Retinal pigment epithelial cell (primary cell): ENCODE measurements at places on chromosomes 5 and 9.
A peak's percentile ranks its signal among the peaks of the same experiment; 100 is the strongest.

DNA sequence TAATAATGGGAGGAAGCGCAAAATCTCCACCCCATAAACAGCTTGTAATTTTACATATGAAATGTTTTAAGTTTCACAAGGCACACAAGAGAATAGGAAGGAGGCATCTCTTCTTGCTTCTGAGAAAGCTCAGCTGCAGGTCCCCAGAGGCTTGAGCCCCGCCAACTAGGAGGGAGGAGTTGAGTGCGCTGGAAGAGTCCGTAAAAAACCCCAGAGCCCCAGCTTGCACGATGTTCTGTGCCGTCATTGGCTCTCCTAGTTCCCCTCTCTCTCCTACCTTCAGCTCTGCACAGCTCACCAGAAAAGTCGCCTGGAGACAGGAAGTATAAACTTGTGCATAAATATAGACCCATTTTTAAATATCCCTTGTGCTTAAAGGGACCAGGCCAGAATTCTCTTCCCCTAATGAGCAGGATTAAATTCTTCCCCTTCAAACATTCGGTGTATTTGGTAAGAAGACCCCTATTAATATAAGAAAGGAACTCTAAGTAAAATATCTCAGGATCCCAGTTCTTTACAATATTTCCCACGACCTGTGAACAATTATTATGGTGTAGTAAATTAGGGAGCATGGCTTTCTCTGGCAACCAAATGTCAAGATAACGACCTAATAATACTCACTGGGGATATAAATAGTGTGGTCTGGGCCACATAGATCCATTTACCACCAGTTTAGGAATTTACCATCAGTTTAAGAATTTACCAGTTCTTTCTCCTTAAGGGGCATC lies 13.7 kb downstream of the GLRX start:
- DNase-seq = no peak

GRCh38 chr9:23821375-23822181 lies 4.5 kb downstream of the ELAVL2 start:
- DNase-seq = no peak

DNA sequence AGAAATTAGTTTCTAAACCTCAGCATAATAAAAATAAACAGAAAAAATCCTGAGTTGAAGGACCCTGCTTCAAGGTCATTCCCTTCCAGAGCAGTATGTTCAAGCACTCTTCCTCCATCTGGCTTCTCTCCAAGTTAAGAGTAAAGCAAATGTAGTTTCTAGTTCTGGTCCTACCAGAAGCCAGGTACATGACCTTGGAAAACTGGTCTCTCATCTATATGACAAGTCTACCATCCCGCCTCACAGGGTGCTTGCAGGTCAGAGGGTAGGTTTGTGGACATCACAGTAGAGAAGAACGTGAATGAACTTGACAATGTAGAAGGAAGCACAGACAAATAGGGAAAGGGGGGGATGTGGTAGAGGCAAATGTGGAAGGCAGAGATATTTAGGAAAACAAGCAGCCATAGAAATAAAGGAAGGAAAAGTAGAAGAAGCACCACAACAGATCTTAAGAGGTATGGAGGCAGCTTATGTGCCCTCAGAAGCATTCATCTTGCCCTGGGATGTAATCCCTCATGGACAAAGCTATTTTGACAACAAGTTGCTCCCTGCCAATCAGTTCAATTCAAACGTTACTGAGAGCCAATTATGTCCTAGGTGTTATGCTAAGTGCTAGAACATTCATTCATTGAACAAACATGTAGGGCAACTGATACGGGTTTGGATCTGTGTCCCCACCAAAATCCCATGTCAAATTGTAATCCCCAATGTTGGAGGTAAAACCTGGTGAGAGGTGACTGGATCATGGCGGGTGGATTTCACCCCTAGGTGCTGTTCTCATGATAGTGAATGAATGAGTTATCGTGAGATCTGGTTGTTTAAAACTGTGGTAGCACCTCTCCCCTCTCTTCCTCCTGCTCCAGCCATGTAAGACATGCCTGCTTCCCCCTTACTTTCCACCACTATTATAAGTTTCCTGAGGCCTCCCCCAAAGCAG lies 23.7 kb upstream of the CTNNAL1 start:
- no peak for DNase-seq

GRCh38 chr9:78370991-78371390 lies 74.1 kb downstream of the PSAT1 start:
- no peak for DNase-seq

- no peak for DNase-seq
Measured at GRCh38 chr9:20898885-20899554, 132.4 kb downstream of the HACD4 start.

GRCh38 chr5:141843156-141843927 lies 34.9 kb downstream of the PCDH1 start:
- DNase-seq = no peak

DNA sequence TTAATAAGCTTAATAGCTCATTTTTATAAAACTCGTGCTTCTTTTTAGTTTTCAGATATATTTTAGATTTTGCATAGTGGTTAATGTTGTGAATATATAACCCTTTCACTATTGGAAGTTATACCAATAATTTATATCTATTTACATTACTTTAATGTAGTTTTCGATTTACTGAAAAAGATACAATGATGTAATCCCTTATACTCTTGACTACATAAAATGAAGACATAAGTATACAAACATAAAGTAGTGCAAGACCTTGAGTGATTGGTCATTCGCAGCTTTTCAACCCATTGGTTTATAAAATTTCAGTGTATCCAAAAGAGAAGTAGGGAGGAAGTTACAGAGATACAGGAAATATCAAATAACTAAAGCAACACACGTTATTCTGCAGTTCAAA lies 84.3 kb upstream of the GRHPR start:
- DNase-seq = no peak

DNA sequence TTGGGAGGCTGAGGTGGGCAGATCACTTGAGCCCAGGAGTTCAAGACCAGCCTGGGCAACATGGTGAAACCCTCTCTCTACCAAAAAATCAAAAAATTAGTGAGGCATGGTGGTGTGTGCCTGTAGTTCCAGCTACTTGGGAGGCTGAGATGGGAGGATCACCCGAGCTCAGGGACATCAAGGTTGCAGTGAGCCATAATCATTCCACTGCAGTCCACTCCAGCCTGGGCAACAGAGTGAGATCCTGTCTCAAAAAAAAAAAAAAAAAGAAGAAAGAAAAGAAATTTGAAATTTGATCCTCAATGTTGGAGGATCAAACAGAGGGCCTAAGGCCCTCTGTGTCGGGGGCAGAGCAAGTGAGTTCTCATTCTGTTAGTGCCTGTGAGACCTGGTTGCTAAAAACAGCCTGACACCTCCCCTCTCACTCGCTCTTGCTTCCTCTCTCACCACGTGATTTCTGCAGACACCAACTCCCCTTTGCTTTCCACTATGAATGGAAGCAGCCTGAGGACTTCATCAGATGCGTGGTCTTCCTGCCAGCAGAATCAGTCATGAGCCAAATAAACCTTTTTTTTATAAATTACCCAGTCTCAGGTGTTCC lies 8.4 kb upstream of the GOLPH3 start:
- no peak for DNase-seq

- no peak for DNase-seq
Measured at GRCh38 chr5:170268884-170269283, 28.7 kb downstream of the LCP2 start.

- DNase-seq = no peak
Measured at GRCh38 chr9:95188459-95188858, 129.1 kb downstream of the FANCC start.

- no peak for DNase-seq
Measured at GRCh38 chr9:131270171-131271015, 5.9 kb downstream of the FAM78A start.

DNA sequence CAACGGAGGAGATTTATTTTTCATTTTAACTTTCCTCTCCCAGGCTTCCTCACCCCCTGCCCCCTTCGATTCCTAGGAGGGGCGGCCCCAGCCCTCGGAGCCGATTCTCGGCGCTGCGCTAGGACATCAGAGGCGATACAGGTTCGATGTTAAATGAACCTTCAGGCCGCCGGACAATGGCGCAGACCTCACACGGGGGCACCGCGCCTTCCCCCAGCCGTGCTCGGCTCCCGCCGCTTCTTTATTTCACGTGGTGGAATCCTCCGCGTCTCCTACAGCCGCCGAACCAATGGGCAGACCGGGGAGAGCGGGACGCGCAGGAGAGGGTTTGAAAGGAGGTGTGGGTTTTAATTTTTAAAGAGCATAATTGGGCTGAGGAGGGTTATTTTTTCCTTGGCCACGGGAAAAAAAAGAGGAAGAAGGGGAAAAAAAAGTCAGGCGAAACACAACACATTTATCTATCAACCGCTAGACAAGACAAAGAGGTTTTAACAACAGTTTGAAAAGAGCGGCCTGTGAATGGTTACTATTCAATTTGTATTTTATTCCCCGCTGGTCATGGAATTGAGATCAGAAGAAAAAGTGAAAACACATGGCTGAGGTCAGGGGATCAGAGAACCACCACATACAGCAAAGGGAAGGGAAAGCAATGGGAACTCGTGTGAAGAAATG lies 126.8 kb downstream of the TMEM174 start:
- no peak for DNase-seq

- no peak for DNase-seq
Measured at GRCh38 chr5:73693573-73694061, 67.6 kb downstream of the ARHGEF28 start.

DNA sequence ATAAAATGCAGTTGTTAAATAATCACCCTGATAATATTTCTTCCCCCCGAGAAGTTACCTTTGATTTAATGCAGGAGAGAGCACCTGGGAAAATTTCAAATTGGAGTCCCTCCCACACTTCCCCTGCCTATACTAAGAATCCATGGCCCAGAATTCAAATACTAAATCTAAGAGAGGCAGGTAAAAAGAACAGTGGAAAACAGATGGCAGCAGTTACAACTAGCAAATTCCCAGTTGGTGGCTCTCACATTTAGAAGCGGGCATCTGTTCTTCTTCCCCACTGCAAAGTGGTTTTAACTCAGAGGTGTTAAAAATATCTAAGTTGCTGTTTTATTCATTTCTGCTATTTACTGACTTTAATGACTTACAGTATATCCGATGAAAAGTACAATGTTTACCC lies 210.4 kb upstream of the ELAVL2 start:
- no peak for DNase-seq

DNA sequence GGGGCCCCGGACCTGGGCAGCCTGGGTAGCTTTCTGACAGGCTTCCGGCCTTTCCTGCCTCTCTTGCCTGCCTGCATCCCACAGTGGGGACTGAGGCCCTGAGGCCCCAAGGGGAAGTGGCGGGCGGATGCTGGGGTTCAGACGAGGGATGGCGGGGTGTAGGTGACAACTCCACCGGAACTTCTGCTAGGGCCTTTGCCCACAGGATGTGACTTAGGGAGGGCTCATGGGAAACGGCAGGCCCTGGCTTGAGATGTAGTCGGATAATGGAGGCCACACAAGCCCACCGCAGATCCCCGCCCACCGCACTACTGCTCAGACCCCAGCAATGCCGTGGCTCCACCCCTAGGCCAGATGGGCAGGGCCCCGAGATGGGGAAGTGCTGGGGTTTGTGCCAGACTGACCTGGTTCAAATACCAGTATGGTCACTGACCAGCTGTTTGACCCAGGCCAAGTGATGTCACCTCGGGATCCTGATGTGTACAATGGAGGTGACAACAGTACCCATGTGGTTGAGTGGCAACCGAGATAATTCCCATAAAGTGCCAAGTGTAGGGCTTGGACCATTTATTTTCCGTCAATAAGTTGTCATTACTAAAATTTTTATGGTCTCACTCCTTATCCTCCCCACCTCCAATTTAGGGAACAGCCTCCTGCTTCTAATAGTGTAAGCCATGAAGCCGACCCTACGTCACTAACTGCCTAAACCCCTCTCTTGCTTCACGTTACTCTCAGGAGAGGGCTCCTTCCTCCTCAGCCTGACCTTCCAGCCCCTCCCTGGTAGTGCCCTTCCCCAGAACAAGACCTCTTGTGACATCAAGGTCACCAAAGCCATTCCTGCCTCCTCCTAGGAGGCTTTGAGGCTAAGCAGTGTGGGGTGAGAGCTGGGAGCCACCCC lies 2.5 kb upstream of the CDK9 start:
- no peak for DNase-seq

GRCh38 chr9:114723931-114724330 lies 41.9 kb upstream of the TEX48 start:
- DNase-seq = no peak

DNA sequence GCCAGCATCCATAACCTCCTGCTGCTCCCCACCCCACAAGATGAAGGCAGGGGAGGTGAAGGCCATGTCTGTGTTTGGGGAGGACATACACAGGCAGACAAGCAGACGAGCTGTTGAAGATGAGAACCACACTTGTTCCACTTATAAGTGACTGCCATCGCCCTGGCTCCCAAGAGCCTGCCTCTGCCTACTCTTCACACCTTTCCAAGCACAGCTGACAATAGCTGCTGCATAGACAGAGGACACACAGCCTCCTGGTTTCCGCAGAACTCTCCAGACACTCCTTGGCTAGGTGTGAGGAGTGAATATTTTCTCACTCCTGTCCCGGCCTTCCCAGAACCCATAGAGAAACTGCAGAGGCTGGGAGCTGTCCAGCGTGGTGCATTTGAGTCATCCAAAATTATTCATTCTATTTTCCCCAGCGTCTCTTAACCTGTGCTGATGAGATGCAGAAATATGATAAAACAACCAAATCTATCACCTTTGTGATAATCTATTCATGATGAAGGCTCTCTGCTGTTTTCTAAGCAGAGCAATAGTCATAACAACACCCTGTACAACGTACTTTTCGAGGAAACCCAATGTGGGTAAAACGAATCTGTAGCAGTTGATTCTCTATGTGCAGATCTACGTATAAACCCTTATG lies 24.7 kb downstream of the KLF9 start:
- no peak for DNase-seq

GRCh38 chr9:5435912-5436311 lies 1.8 kb downstream of the PLGRKT start:
- no peak for DNase-seq

- DNase-seq = no peak
Measured at GRCh38 chr9:128225770-128226411, 22.7 kb downstream of the DNM1 start.

- DNase-seq = peak; percentile 73
Measured at GRCh38 chr9:114278881-114279570, 43.9 kb upstream of the ORM1 start.

- DNase-seq = no peak
Measured at GRCh38 chr5:179478624-179479023, 71.7 kb upstream of the RUFY1 start.
